NCI-H2107 (cell line): ENCODE measurements at places on chromosomes 13 and 19.

GRCh38 chr13:76672420-76672819, 213.8 kb downstream of the KCTD12 start:
- DNase-seq = no peak

DNA sequence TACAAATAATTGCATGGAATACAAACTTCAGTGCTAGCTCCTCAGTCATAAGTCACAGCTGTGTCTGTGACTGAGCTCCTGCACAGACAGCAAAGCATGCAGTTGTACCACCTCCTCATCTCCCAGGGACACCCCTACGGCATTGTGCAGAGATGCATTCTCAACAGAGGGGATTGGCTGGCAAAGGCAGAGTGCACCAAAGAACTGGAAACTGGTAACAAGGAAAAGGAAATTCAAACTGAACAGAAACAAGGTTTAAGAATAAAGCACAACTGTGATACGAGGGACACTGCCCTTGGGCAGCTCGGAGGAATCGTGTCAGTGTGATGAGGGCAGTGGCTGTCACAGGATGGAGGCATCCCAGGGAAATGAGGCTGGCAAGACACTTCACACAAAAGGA, 126.1 kb upstream of the SOX1 start:
- no peak for DNase-seq

- DNase-seq = no peak
These were observed 106.7 kb downstream of the RAP2A start for GRCh38 chr13:97540696-97541095.

DNA sequence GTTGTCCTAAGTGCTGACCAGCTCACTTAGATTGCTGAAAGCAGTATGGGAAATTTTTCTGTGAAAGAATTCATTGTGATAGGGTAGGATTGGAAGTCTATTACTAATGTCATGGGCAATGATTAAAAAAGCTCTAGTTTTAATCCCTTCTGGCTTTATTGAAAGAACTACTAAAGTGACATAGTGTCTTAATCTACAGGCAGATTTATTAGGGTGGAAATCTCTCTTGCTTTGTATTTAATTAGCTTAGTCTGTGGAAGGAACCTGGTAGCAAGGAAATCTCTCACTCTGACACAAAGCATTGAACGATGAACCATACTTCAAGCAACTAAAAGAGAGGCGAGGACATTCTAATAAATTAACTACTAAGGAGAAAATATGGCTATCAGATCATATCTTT, 1029.2 kb upstream of the PCDH20 start:
- DNase-seq = no peak

- DNase-seq = no peak
These were observed 26.2 kb downstream of the CCDC8 start for GRCh38 chr19:46386996-46387712.

GRCh38 chr13:27621116-27621365, 651 bp upstream of the POLR1D start:
- no peak for DNase-seq

DNA sequence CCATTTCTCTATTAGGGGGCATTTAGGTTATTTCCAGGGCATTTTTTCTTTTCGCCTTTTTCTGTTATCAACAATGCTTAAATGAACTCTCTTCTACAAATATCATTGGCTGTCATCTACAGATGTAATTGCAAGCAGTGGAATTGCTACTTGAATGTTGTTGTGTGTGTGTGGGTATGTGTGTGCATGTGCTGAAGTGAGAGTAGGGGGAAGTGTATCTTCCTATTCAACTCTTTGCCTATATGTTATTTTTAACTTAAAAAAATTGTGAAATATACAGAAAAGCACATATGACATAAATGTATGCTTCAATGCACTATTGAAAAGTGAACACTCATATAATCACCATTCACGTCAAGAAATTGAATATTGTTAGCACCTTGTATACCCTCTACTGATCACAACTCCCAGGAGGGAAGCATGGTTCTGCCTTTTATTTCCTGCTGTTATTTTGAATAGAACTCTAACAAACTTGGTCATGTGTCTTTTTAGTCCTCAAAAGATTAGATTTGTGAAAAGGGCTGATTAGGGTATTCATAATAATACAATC, 24.7 kb downstream of the WDFY2 start:
- DNase-seq = no peak

- peak; percentile 3 for DNase-seq
These were observed 22.1 kb upstream of the POMP start for GRCh38 chr13:28636677-28637317.

- no peak for DNase-seq
These were observed 292.9 kb downstream of the DNAJC15 start for GRCh38 chr13:43316281-43316680.

DNA sequence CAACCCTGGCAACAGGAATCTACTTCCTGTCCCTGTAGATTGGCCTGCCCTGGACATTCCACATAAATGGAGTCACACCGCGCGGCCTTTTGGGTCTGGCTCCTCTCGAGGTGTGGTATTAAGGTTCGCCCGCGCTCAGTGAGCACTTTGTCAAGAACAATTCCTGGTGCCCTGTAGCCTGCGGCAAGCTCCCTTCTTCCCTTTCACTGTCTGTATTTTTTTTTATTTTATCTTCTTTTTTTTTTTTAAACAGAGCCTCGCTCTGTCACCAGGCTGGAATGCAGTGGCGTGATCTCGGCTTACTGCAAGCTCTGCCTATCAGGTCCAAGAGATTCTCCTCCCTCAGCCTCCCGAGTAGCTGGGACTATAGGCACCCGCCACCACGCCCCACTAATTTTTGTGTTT, 28.3 kb downstream of the PEX11G start:
- DNase-seq = no peak

DNA sequence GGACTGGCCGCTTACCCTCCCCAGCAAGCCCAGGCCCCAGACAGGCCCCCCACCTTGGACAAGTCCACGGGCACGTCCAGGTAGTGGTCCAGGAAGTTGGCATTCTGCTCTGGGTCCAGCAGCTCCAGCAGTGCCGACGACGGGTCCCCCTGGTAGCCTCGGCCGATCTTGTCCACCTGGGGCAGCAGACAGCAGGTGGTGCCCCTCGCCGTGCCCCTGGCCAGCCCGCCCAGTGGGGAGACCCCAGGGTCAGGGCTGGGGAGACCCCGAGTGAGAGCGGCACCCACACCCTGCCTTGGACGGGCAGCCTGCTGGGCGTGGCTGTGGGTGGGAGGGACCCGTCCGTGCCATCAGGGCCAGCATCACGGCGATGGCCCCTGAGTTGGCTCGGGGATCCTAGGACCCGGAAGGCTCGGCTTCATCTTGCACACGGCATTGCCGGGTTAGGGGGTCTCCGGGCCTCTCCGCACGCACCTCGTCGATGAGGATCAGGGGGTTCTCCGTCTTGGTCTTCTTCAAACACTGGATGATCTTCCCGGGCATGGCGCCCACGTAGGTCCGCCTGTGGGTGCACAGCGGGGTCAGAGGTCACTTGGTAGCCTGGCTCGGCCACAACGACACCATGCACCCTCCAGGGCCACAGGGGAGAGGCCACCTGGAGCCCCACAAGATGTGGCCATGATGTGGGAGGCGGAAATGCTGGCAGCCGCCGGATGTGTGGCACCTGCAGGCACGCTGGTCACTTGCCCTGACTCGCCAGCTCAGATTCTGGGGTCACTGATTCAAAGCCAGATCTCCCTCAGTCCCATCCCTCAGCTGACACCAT, 6.3 kb downstream of the RPL36 start:
- no peak for DNase-seq

DNA sequence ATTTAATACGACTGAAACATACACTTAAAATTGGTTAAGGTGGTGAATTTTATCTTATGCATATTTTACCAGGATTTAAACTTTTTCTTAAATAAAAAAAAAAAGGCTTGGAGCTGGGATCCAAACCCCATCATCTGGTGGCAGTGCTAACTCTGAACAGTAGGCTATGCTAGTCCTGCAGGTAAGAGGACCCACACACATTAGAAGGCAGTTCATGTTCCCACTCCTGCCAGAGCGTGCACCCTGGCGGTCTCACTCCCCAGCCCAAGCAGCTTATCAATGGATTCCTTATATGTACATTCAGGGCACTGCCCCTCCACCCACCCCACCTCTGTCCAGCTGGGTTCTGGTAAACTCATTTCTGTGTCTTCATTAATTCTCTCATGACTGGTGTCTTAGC, 31.3 kb upstream of the CEBPA start:
- no peak for DNase-seq

DNA sequence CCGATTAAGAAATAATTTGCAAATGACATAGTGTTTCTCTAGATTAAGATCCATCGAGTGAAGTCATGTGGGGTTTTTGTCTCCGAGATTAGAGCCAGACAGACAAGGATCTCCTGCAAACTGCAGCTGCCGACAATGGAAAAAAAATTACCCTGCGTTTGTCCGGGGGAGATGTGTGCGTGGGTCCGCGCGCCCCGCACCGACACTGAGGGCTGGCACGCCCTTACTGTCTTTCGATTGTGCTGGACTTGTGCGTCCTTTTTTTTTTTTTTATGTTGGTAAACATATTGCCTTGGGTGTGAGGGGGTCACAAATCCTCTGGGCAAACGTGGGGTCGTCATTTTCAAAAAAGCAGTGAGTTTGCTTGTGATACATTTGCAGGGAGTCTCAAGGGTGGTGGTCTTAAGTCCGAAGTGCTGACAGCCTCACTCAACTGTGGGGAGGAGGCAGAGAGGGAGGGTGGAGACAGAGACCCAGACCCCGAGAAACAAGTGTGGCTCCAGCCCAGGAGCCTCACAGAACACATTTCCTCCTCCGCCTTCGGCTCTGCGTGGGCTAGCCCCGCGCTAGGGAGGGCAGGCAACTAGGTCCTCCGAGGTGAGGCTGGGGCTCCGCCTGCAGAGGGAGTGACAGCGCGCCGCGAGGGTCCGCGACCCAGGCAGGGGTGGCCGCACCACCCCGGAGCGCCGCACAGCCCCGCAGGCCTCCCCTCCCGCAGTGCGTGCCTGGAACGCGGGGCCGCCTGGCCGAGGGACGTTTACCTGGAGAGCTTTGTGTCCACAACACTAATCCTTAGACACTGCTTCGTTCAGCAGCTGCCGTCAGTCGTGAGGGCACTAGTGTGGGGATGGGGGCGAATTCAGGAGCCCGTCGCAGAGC, 11.7 kb upstream of the SOX1 start:
- DNase-seq = no peak

GRCh38 chr13:35977060-35977459, 154.1 kb downstream of the DCLK1 start:
- no peak for DNase-seq

- DNase-seq = no peak
These were observed 30.0 kb upstream of the DLEU7 start for GRCh38 chr13:50873467-50873866.

DNA sequence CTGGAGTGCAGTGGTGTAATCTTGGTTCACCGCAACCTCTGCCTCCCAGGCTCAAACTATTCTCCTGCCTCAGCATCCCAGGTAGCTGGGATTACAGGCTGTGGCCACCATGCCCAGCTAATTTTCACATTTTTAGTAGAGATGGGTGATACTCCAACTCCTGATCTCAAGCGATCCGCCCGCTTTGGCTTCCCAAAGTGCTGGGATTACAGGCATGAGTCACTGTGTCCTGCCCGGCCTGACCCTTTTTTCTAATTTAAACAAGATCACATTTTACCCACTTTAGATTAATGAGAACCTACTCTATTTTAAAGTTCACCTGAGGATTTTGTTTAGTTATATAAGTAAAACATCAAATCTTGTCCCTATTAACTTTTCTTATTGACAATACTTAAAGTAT, 91.8 kb upstream of the POSTN start:
- no peak for DNase-seq

GRCh38 chr13:39385621-39386231, 217.3 kb downstream of the LHFPL6 start:
- peak; percentile 28 for DNase-seq

DNA sequence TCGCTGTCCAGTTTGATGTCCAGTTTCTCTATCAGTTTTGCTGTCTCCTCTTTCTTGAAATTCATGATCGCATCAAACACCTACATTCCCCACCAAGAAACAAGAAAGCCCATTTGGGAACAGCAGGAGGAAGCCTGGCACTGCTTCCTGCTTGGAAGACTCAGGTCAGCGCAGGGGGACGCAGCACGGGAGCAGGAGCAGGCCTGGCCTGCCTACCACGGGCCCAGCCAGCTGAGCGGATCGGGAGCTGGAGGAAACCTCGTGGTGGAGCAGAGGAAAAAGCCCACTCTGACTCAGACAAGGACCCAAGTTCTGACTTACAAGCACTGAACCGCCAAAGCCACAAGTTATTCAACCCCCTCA, 3.9 kb downstream of the EEF2 start:
- DNase-seq = no peak

- DNase-seq = no peak
These were observed 15.0 kb upstream of the LMO7 start for GRCh38 chr13:75621147-75621546.

DNA sequence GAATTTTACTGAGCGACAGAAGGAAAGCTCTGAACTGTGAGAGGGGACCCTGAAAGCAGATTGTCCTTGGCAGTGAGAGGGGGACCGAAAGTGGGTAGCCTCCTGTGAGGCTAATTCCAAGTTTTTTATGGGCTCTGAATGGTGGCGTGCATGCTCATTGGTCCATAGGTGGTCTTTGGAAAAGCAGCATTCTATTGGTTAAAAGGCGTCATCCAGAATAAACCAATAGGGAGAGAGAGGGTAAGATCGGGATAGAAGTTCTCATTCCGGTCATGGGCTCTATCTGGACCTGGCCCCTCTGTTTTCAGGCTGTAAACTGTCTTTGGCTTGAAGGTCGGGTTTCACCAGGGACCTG, 539.8 kb upstream of the PCDH9 start:
- DNase-seq = no peak

DNA sequence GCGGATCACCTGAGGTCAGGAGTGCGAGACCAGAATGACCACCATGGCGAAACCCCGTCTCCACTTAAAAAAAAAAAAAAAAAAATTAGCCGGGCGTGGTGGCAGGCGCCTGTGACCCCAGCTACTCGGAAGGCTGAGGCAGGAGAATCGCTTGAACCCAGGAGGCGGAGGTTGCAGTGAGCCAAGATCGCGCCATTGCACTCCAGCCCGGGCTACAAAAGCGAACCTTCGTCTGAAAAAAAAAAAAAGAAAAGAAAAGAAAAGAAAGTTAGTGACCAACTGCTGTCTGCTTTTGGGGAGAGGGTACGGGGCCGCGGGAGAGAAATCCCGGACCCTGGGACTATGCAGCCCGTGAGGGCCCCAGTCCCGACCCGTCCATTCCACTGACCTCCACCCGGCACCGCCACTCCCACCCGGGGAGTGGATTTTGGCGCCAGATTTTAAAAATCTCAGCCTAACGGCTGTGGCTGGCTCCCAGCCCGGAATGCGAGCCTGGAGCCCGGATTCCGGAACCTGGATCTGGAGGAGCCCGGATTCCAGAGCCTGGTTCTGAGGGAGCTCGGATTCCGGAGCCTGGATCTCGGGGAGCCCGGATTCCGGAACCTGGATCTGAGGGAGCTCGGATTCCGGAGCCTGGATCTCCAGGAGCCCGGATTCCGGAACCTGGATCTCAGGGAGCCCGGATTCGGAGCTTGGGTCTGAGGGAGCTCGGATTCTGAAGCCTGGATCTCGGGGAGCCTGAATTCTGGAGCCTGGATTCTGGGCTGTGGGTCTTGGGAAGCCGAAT, 6.1 kb upstream of the LMNB2 start:
- peak; percentile 71 for DNase-seq
